NCI-H1436 treated with DMSO at 0.1 percent for 48 hours (cell line): ENCODE measurements at places on chromosomes 6 and 20.

DNA sequence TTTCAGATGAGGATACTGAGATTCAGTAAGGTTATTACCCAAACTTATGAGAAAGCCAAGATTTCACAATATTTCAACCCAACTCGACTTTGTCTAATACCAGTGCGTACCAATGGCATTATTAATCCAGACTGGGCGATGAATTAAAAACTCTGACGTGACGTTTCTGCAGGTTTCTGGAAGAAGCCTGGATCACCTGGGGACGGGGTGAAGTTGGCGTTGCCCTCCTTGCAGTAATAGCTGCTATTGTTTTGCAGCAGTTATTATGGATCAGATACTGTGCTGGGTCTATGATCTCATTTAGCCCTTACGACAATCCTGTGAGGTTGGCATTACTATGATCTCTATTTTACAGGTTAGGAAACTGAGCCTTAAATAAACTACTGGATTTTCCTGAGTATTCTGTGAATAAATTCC lies 569 bp upstream of the CDC5L start:
- DNase-seq, result no peak

- DNase-seq, result no peak
Measured at GRCh38 chr6:112237066-112237465, 17.3 kb downstream of the LAMA4 start.

- no peak for DNase-seq
Measured at GRCh38 chr20:63179687-63180568, 36.0 kb downstream of the YTHDF1 start.

- no peak for DNase-seq
Measured at GRCh38 chr20:51687108-51687507, 81.1 kb downstream of the ATP9A start.
